Endothelial cell (in vitro differentiated cells): ENCODE measurements at places on chromosomes 3 and 15.

- H3K4me3 ChIP-seq: no peak overlapping the region
- H3K4me1 ChIP-seq: peaks cover 2% of the 10 kb centered on the region
- peaks cover 23% of the 10 kb centered on the region for H3K36me3 ChIP-seq
- no peaks in the 10 kb centered on the region for H3K27me3 ChIP-seq
- DNase-seq: no peak
Measured at GRCh38 chr3:186053954-186054791, 54.7 kb downstream of the ETV5 start.

GRCh38 chr15:64845831-64846595, 4.3 kb downstream of the PLEKHO2 start:
- peaks cover 19% of the 10 kb centered on the region for H3K27me3 ChIP-seq
- peaks cover 45% of the 10 kb centered on the region for H3K4me1 ChIP-seq
- DNase-seq: no peak

GRCh38 chr15:43930556-43930955, 103.8 kb downstream of the WDR76 start:
- H3K4me3 ChIP-seq: no peak overlapping the region
- peaks cover 3% of the 10 kb centered on the region for H3K4me1 ChIP-seq
- no peak overlapping the region for H3K27ac ChIP-seq
- H3K27me3 ChIP-seq: no peaks in the 10 kb centered on the region

GRCh38 chr3:35648347-35648746, 9.0 kb downstream of the ARPP21 start:
- DNase-seq: no peak
- H3K27me3 ChIP-seq: no peaks in the 10 kb centered on the region
- H3K27ac ChIP-seq: no peak overlapping the region
- no peaks in the 10 kb centered on the region for H3K36me3 ChIP-seq
- H3K4me1 ChIP-seq: no peaks in the 10 kb centered on the region
- H3K4me3 ChIP-seq: no peak overlapping the region

DNA sequence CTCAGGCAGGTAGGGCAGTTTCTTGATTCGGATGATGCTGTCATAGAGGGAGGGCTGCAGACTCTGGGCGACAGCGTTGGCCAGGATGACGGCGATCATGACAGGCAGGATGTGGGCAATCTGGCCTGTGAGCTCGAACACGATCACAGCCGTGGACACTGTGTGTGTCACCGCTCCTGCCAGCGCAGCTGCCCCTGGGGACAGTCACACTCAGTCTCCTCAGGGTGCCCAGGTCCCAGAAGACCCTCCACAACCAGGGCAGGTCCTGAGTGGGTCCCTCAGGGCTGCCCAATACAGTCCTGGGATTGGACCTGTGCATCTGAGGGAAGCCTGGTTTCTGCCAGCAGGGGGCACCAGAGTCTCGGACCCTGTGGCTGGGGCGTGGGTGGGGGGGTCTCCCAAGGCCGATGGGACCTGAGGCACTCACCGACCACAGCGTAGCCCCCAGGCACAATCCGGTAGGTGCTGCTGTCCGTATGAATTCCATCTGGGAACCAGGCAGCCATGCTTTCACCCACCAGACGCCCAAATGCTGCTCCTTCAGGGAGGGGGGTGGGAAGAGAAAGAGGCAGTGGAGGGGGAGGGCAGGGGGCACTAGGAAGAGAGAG, 7.2 kb downstream of the CLCN2 start:
- no peaks in the 10 kb centered on the region for H3K4me1 ChIP-seq
- peak; percentile 74 for DNase-seq
- no peaks in the 10 kb centered on the region for H3K27me3 ChIP-seq

GRCh38 chr3:101720851-101721840, 3.3 kb upstream of the CEP97 start:
- H3K27me3 ChIP-seq: no peaks in the 10 kb centered on the region
- H3K4me3 ChIP-seq: no peak overlapping the region
- peaks cover 15% of the 10 kb centered on the region for H3K4me1 ChIP-seq
- no peak for DNase-seq

GRCh38 chr3:197989651-197990050, 29.6 kb downstream of the LMLN start:
- no peak overlapping the region for H3K4me3 ChIP-seq
- no peaks in the 10 kb centered on the region for H3K27me3 ChIP-seq
- no peaks in the 10 kb centered on the region for H3K4me1 ChIP-seq
- no peak overlapping the region for H3K27ac ChIP-seq

DNA sequence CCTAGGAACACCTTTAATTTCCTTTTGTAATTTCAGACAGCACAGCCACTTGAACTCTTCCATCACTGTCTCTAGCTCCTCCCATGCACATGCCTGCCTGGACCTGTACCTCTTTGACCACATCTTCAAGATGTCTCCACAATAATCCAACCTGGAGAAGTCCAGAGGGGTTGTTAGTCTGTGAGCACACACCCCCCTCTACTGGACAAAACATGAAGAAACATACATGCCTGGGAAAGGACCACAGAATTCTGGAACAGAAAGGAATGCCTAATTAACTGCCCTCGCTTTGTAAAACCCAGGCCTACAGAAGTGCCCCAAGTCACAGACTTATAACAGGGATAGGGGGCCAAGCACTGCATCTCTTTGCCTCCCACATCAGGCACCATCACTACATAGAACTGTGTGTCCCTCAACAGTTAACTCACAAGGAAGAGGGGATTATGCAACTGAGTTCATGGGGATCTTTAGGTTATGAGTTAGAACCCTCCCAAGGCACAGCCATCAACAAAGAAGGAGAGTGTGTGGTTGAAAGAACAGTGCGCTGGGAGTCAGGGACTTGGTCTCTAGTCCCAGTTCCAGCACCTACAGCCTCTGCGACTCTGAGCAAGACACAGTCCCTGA, 61.7 kb downstream of the FMN1 start:
- peaks cover 1% of the 10 kb centered on the region for H3K4me1 ChIP-seq
- no peak overlapping the region for H3K27ac ChIP-seq
- peak; percentile 53 for DNase-seq
- no peak overlapping the region for H3K4me3 ChIP-seq
- H3K27me3 ChIP-seq: no peaks in the 10 kb centered on the region

DNA sequence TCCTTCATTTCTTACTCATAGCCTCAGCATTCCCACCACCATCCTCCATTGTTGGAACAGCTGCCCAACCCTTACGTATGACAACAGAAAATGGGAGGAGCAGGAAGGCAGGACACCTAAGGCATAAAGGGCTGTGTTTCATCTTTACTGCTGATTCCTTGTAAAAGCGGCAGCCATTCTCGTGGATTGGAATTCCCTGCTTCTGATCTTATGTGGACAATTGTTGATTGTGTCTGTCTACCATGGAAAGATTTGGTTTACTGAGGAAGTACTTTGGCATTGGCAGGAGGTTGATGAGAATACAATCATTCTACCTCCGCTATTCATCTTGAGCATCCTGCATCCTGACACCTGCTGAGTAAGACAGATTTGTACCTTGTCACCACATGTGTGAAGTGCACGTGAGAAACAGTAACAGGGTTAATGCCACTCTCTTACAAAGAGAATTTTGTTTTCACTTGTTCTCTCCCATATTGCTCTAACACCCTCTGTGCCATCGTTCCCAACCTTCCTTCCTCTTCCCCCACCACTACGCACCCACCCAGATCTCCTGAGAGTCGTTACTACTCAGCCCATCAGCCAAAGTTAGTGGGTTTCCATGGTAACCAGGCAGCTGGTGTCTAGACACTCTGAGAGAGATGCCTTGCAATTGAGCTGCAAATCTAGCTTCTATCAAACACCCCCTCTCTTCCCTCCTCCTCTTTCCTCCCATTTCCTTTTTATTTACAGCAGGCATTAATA, 75.7 kb downstream of the GAP43 start:
- no peak overlapping the region for H3K27ac ChIP-seq
- H3K36me3 ChIP-seq: no peaks in the 10 kb centered on the region
- DNase-seq: no peak
- H3K4me3 ChIP-seq: no peak overlapping the region
- H3K27me3 ChIP-seq: peaks cover 2% of the 10 kb centered on the region
- peaks cover 4% of the 10 kb centered on the region for H3K4me1 ChIP-seq

DNA sequence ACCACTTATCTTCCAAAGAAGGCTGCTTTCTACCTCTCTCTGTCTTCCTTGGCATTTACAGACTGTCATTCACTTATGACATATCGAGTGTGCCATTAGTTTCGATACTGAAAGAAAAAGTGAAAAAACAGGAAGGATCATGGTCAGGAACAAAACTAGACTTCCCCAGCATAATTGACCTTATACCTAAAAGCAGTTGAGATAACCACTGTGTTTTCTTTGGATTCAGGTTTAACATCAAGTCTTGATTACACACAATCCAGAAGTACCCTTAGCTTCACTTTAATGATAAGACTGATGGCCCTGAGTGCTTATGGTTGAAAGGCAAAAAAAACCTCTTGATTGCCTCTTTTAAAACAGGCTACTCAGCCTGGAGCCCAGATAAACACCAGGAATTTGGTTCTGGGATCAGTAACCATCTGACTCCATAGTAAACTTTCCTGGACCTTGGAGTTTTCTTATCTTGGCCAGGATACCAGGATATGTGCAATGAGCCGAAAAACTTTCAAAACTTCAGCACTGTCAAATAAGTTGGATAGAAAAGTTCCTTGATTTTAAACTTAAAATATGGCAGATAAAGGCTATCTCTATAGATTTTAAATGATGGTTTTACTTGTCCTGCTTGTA, 5.0 kb upstream of the UACA start:
- H3K27me3 ChIP-seq: peaks cover 2% of the 10 kb centered on the region
- no peak overlapping the region for H3K4me3 ChIP-seq
- no peak for DNase-seq
- no peak overlapping the region for H3K27ac ChIP-seq

- no peak for DNase-seq
- no peaks in the 10 kb centered on the region for H3K36me3 ChIP-seq
- H3K27ac ChIP-seq: no peak overlapping the region
- no peak overlapping the region for H3K4me3 ChIP-seq
- H3K27me3 ChIP-seq: no peaks in the 10 kb centered on the region
Measured at GRCh38 chr3:170429050-170429449, 10.4 kb downstream of the CLDN11 start.

DNA sequence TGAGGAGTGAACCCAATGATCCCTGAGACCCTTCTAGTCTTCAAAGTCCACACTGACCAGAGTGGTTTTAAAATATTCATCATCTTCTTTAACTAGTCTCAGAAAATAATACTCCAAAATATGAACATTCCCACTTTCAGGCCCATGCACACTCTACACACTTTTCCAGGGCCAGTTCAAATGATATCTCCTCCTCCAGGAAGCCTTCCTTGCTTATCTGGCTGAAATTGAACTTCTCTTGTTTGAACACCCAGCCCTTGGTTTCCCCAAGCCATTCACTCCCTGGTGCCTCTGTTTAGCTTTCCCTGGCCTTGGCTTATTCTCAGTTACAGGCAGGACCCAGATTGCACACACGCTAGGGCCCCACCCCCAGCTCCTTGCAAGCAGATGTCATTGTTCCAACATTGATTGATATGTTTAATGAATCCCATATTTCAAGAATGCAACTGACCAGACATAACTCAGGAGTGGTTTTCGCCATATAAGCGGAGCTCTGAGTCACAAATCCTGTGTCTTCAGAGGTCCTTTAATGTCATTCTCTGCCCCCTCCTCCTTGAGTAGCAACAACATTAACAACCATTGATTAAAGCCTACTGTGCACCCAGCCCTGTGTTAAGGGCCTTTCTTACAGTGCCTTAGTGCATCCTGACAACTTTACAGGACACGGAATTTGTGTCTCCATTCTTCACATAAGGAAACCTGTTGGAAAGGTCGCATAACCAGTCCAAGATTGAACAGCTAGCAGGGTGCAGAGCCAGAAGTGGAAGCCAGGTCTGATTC, 2.1 kb downstream of the ITGA11 start:
- no peak overlapping the region for H3K4me3 ChIP-seq
- H3K4me1 ChIP-seq: peaks cover 9% of the 10 kb centered on the region
- DNase-seq: no peak
- H3K36me3 ChIP-seq: peaks cover 9% of the 10 kb centered on the region
- no peak overlapping the region for H3K27ac ChIP-seq

DNA sequence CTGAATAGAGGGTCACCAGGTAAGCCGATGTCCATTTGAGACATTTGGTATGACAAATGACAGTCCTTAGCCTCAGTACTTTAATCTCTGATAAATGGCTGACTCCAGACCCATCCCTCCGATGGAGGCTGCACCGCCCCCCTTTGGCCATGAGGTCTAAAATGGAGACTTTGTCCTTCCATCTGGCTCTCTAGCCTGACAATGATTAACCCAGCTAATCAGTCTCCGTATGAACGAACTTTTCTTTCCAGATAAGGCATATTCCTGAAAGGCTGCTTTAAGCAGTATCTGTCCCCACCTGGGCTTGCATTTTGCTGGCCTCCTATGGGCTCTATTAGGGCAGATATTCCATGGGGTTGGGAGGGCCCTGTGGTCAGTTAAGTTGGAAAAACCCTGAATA, 10.8 kb upstream of the MYZAP start:
- peaks cover 13% of the 10 kb centered on the region for H3K27me3 ChIP-seq
- H3K4me3 ChIP-seq: no peak overlapping the region
- DNase-seq: no peak
- H3K36me3 ChIP-seq: peaks cover 15% of the 10 kb centered on the region

DNA sequence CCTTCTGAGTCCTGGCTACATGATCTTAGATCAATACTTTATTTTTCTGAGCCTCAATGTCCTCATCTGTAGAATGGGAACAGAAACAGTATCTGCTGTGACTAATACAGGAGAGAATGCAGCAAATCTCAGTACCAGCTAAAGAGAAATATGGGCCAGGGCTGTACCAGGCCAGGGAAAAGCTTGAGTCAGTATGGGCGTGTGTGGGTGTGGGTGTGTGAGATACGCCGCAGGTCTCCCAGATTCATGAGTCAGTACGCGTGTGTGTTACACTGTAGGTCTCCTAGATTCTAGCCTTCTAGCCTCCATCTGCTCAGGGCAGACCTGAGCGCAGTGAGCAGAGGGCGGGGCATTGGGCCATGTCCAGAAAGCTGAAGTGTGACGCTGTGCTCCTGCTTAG, 15.2 kb downstream of the GNAI2 start:
- H3K27ac ChIP-seq: peak overlapping the region; percentile 76
- peak overlapping the region; percentile 56 for H3K4me3 ChIP-seq
- peaks cover 55% of the 10 kb centered on the region for H3K4me1 ChIP-seq
- H3K36me3 ChIP-seq: peaks cover 26% of the 10 kb centered on the region
- no peak for DNase-seq

DNA sequence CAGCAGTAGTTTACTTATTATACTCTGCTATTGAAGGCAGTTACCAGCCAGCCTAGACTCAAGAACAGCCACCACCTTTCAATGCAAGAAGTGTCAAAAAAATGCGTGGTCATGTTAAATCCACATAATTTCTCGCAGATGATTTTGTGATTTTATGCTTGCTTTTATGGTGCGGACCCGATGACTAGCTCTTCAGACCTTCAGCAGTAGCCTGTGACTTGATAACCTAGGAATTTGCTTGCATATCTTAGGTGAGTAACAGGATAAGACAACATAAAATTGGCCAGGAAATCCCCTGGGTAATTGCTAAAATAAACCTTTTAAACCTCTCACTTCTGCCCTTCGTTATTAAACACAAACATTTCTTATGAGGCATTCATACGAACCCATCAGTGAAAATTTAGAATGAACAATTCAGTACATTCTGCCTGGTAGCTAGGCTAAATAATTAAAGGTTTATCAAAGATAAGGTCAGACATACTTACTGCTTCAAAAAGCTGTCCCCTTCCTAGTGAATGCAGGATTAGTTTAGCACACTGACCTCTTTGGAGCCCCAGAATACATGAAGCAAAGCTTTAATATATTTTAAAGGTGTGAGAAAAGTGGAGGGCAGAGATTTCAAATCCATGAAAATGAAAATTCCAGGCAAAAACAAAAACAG, 798.8 kb downstream of the OTOL1 start:
- no peak for DNase-seq
- no peaks in the 10 kb centered on the region for H3K4me1 ChIP-seq
- no peaks in the 10 kb centered on the region for H3K27me3 ChIP-seq
- no peak overlapping the region for H3K27ac ChIP-seq
- no peaks in the 10 kb centered on the region for H3K36me3 ChIP-seq

GRCh38 chr3:197804511-197804910, 13.5 kb downstream of the LRCH3 start:
- no peaks in the 10 kb centered on the region for H3K4me1 ChIP-seq
- no peak for DNase-seq
- no peak overlapping the region for H3K4me3 ChIP-seq
- no peaks in the 10 kb centered on the region for H3K36me3 ChIP-seq
